ENCODE measurements at places on chromosomes 1 and 21.

- DNase-seq = no peak
These were observed 39.7 kb downstream of the C21orf91 start for GRCh38 chr21:17779496-17779895.

DNA sequence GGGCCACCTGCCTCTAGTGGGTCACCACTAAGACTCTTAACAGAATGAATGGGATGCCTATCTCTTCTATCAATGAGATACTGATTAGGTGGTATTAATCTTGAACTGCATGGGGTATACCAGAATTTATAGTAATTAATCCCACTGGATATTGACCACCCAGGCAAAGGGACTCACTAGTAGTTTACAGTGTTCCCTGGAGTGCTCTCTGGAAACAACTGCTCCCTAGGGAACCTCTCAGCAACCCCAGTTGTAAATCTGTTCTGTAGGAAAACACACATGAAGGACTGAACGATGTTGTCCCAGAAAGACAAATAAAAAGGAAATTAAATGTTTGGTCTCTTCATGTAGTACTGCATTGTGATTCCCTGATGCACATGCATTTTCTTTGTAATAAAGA, 430.5 kb downstream of the HLX start:
- DNase-seq = no peak

GRCh38 chr1:22854688-22855565, 117.7 kb downstream of the LACTBL1 start:
- no peak for DNase-seq

DNA sequence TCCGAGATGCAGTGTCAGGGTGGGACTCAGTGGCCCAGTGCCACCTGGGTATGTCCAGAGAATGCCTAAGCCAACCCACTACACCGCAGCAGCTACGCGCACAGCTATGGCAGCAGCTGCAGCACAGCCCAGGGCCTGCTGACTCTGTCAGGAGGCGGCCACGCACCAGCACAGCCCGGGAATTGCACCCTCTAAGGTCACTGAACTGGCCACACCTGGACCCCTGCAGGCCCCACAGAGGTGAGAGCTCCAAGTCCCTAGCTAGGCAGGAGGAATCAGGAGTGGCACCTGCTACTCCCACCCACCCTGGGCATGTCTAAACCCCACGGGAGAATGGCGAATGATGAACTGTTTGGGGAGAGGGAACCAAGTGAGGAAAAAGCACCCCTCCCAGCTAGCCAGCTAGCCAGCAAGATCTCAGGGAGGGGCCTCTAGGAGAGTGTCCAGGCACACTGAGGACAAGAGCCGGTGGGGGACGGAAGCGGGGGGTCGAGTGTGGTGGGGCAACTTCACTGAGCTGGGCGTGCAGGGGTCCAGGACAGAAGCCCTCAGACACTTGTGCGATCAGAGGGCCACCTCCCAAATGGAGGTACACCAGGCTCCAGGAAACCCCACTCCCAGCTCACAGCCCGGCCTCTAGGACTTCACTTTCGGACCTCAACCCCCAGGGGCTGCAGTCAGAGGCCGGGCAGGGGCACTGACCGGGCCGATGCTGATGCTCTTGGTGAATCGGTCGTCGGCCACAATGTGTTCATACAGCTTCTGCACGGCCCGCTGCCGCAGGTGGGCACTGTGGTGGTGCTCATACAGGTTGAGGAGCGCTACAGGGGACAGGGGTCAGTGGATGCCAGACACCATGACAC, 13.9 kb downstream of the LSS start:
- DNase-seq = no peak

DNA sequence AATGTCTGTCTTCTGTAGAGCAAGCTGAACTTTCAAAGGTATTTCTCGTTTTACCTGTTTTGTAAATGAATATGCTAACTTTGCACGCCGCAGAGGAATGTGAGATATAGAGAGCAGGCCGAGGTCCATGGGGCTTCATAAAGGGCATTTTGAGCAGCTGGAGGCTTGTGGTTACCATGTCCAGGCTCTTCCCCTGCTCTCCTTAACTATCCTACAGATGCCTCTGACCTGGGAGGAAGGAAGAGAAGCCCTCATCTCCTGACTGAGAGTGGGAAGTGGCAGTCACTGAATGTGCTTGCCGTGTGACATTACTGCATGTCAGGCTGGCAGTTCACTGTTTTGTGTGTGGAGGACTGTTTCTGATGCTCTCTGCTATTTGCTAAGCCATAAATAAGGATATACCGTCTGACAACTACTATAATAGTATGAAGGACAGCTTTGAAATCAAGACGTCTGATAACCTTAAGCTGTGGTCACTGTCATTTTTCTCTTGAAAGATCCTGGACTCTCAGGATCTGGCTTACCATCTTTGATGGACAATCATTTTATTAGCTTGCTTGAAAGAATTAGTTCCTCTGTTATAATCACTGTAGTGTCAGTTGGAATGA, 92.2 kb downstream of the DYRK1A start:
- DNase-seq = no peak

- DNase-seq = no peak
These were observed 445.4 kb upstream of the NFIA start for GRCh38 chr1:60636946-60637345.

DNA sequence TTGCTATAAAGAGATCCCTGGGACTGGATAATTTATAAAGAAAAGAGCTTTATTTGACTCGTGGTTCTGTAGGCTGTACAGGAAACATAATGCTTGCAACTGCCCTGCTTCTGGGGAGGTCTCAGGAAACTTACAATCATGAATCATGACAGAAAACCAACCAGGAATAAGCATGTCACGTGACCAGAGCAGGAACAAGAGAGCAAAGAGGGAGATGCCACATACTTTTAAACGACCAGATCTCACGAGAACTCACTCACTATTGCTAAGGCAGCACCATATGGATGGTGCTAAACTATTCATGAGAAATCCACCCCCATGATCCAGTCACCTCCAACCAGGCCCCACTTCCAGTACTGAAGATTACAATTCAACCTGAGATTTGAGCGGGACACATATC, 49.8 kb upstream of the RCC1 start:
- DNase-seq = no peak

GRCh38 chr1:25875856-25876692, 566 bp upstream of the PAQR7 start:
- DNase-seq = no peak

DNA sequence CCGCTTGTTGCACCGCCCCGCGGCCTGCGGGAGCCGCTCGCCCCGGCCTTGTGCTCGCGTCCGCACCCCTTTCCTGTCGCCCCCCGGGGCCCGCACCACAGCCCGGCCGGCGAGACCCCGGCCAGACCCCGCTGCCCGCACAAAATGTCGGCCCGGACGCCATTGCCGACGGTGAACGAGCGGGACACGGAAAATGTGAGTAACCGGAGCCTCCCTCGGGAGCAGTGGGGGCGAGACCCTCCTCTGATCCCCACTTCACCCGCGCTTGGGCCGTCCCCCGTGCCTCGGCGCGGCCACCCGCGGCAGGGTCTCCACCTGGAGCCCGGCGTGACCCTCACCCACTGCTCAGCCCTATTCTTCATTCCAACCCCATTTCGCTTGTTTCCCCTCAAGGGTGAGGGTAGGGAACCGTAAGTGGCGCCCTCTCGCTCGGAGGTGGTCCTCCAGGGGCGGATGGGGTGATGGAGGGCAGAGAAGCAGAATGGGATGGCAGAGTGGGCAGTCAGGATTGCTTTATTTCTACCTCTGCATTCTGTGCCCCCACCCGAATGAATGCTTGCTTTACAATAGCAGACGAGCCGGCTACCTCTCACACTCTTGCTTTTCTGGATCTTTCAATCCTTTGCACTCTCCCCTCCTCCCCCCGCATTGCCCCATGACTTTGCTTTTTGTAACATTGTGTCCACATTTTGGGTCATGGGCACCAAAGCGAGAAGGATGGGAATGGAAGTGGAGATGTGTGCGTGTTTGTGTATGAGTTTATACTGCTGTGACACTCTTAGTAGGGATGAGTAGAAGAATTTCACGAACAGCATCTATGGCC, 954 bp downstream of the MARK1 start:
- peak; percentile 33 for DNase-seq

DNA sequence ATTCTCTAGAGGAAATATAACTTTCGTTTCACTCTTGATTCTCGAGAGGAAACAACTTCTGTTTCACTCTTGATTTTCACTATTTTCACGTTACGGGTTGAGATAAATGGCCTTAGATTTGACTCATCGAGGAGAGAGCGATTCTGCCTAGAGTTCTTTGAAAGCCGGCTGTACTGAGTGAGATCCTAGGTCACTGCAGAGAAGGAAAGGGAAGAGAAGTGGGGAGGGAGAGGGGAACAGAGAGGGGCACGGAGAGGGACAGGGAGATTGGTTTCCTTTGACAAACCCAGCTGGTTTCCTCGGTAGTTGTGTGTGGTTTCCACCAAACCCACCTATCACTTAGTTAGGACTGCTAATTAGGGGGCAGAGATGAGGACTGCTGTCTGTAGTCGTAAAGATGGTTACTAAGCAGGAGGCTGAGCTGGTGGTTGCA, 21.6 kb upstream of the GPR137B start:
- DNase-seq = no peak

GRCh38 chr1:6491480-6491962, at the start of gene PLEKHG5:
Gene PLEKHG5, minus strand, starts transcription at chr1:6491667. Its CDS starts 14,096 bp downstream, at chr1:6477571.
- DNase-seq = no peak

DNA sequence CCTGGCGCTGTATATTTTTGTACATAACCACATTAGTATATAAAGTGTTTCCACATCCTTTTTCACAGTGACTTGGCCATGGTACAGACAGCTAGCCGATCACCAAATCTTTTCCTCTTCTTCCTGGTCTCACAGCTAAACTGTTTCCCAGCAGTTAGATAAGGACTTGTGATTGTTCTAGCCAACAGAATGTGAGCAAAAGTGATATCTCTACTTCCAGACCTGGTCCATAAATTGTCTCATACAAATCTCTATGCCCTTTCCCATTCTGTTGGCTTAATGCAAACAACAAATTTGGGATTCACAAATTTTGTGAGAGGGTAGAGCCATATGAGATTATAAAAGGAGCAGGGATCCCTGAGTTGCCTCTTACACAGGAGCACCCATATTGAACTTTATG, 19.5 kb downstream of the PAFAH2 start:
- DNase-seq = no peak

DNA sequence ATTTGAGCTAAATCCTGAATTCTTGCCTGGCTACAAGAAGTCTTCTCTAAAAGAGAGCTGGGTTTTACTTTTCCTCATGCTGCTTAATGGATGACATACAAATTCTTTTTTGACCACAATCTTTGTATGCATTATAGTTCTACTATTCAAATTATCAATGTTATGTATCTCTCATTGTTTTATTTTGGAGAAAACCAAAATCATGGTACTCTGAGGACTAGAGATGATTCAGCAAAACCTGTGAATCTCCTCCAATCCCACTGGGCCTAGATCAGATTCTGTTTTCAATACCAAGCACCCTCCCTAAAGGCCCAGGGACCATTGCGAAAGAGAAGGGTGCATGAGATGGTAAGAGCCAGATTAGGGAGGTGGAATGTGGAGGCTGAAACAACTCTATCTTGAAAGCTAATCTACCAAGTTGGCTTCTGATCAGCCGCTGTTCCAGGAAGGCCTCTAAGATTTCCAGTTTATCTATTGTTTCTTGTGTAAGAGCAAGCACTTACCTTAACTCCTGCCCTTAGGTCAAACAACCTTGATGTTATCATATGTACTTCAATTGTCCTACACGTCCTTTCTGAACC, 547.2 kb downstream of the PLPP3 start:
- no peak for DNase-seq

DNA sequence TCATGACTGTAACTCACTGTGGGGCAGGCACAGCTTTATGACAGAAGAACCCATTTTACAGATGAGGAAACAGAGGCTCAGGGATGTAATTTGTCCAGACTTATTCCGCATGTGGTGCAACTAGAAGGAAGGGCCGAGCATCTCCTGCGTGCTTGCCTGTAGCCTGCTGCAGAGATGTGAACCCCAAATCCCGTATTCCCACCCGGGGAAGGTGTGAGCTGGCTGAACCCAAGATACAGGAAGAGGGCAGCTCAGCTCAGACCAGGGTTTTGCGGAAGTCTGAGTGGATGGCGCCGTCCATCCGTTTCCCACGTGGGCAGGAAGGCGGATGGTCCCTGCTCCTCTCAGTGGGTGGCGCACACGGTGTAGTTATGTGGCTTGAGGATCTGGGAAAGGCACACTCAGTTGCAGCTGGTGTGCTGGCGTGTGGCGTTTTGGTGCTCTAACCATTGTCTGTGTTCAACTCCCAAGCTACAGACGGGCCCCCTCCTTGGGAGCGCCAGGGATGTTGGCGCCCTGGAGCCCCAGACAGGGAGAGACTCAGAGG, 1.2 kb downstream of the CROCC start:
- DNase-seq = no peak

GRCh38 chr1:22263359-22263758, 120.5 kb upstream of the WNT4 start:
- DNase-seq = no peak

GRCh38 chr1:53172426-53173128, 24.0 kb upstream of the CPT2 start:
- DNase-seq = no peak

- no peak for DNase-seq
These were observed 11.5 kb upstream of the CXADR start for GRCh38 chr21:17501107-17502006.

DNA sequence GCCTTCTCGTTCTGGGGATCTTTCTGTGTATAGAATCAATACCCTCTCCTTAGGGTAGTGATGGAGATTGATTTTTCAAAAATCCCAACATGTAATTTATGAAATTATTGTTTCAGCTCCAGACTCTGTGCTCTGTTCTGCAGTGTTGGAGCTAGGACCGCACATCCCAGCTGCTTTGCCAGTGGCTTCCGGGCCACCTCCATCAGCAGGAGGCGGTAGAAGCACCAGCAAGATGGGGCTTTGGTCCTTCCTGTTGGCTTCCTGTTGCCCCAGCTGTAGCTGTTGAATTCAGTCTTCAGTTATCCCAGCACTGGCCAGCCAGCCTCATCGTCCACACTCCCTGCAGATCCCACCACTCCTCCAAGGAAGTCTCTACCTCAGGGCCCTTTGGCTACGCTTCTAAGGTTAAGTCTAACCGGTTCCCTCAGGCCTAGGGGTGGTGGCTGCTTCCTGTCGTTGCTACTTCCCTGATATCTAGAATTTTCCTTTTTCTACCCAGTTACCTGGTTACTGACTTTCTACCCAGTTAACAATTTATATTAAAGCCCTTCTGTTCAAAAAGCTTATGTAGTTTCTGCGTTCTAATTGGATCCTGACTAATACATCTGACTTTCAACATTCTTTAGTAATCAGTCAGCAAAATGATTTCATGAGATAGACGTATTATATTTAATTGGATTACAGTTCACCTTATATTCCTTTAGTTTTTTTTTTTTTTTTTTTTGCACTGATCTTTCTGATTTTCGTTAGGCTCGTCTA, 24.6 kb downstream of the GALNT2 start:
- no peak for DNase-seq

- no peak for DNase-seq
These were observed 57.5 kb upstream of the ABCG1 start for GRCh38 chr21:42161401-42161955.

DNA sequence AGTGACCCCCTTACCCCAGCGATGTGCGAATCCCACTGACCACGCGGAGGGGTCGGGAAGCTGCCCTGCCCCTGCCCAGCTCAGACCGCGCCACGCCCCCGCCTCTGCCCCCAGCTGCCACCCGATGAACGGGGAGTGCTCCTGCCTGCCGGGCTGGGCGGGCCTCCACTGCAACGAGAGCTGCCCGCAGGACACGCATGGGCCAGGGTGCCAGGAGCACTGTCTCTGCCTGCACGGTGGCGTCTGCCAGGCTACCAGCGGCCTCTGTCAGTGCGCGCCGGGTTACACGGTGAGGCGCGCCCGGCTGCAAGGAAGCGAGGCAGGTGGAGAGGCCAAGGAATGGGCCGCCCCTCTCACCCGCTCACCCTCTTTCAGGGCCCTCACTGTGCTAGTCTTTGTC, 11.9 kb upstream of the LRRC71 start:
- no peak for DNase-seq
